ENCODE measurements at places on chromosomes 5 and 9. TPM values are rescaled to one million over a fixed set of nuclear protein-coding genes. Genes with fewer than 3 reads are reported as not detected.

DNA sequence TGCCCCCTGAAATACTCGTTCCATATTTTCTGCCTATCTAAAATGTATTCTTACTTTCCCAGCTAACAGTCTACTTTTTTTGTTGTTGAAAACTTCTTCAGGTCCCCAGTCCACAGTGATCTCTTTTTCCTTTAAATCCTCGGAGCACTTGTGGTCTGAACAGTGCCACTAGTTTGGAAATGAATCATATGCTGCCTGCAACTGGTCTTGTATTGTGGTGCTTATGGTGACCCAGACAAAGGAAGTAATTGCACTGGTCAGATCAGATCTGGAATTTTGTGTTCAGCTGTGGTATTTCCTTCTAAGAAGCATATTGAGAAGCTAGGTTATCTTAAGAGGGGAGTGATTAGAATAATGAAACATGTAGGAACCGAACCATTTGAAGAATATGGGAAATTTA is 2.9 kb downstream of the UNC13B start:
- DNase-seq, result no peak

GRCh38 chr9:21811914-21812313 is 9.5 kb downstream of the MTAP start:
- DNase-seq, result no peak

- no peak for DNase-seq
Observed at GRCh38 chr5:106699198-106699597, 971.5 kb downstream of the EFNA5 start.

GRCh38 chr5:34833976-34834793 is 4.8 kb upstream of the TTC23L start:
- DNase-seq, result no peak

GRCh38 chr9:38412751-38413150 is 11.5 kb downstream of the IGFBPL1 start:
- DNase-seq, result no peak

The NDOR1 gene
- 10.9 TPM for polyA plus RNA-seq

The TMEM174 gene
- polyA plus RNA-seq, result 16.0 TPM

The HOMER1 gene
- polyA plus RNA-seq, result 22.3 TPM

The KCTD16 gene
- polyA plus RNA-seq, result 2.3 TPM

The TSC1 gene
- polyA plus RNA-seq, result 40.3 TPM
